ENCODE measurements at places on chromosomes 4 and X.
A peak's percentile ranks its signal among the peaks of the same experiment; 100 is the strongest.

DNA sequence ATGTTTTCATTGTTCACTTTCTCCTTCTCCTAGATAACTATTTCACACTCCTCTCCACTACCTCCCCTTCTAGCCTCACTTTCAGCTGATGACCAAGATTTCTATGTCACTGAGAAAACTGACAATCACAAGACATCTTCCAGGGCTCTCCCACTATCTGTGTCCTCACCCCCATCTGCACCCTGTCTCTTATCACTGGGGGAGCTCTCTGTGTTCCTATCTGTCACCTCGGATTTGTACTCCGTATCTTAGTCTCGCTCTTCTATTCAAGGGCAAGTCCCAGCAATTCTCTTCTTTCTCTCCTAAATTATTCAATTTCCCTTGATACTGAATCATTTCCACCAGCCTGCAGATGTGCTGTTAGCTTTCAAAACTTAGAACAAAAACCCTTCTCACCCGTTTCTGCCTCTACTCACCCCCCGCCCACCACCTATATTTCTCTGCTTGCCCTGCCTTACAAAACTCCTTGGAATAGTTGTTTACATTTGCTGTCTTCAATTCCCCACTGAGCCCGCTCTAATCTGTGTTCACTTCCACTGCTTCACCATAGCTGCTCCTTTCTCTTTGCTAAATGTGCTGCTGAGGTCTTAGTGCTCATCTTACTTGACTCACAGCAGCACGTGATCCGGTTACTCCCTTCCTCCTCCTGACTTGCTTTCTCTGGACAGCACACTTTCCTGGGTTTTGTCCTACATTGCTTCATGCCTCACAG lies 293.2 kb downstream of the UNC5C start:
- no peak for DNase-seq

GRCh38 chr4:150089732-150090131 lies 11.5 kb downstream of the DCLK2 start:
- DNase-seq: no peak

- no peak for DNase-seq
These were observed 24.3 kb upstream of the RBPJ start for GRCh38 chr4:26296514-26296913.

DNA sequence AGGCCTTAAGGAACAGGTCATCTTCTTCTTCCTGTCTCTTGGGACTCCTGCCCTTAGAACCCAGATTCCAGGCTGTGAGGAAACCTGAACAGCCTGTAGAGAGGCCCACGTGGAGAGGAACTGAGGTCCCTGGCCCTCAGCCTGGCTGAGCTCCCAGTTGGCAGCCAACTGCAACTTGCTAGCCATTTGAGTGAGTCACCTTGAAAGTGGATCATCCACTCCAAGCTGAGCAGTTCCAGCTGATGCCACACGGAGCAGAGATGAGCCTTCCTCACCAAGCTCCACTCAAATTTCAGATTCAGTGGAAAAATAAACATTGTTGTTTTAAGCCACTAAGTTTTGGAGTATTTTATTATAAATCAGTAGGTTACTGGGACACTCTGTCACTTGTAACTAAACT lies 392.5 kb downstream of the BCOR start:
- peak; percentile 82 for DNase-seq

- no peak for DNase-seq
These were observed 1.7 kb downstream of the CLCN4 start for GRCh38 chrX:10158279-10159144.

- DNase-seq: no peak
These were observed 243.8 kb downstream of the THOC2 start for GRCh38 chrX:123489011-123489410.

DNA sequence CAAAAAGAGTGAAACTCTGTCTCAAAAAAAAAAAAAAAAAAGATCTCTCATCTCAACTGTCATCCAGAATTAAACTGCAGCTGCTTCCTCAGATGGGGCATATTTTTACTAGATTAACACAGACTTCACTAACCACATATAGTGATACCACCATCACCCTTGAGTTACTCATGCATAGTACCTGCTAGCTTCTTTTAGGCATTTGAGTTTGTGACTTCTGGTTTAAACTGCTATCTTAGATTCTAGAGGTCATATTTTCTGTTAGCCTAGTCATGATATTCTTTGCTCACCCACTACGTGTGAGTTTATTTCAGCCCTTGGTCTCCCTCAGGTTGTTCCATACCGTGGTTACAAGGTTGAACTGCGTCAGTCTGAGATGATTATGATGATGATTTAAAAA lies 154.9 kb upstream of the BMP3 start:
- no peak for DNase-seq

GRCh38 chr4:8108261-8108660 lies 50.4 kb downstream of the ABLIM2 start:
- no peak for DNase-seq

DNA sequence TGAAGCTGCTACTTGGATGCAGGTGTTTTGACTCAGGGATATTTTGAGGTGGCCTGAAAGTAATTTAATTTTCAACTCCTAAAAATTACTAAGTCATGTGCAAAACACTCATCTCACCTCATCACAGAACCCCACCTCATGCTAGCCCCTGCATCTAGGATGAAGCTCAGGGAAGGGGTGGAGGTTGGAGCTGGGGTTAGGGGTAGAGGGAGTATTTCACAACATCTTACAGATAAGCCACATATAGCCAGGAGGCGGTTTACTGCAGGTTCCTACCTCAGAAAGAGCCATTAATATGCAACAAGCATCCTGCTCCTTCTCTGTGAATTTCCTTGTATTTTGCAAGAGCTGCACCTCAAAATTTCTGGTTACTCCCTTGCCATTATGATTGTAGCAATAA lies 70.5 kb upstream of the TSPAN5 start:
- no peak for DNase-seq

GRCh38 chrX:40174854-40175510 lies 77.2 kb upstream of the BCOR start:
- peak; percentile 83 for DNase-seq

DNA sequence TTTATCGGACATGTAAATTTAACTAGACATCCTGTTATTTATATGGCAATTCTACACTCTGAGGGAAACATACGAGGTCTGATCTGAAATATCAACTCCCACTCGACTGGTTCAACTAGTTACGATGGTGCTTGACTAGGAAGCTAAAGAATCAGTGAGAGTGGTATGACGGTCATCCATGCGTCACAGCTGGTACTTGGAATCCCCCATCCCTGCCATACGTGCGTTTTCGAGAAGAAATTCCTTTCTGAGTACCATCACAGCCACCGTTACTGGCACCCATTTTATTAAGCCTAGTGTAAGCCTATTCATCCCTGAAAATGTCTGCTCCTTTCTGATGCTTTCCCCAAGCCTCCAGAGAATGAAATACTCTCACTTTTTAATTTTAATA lies 695 bp upstream of the PIGA start:
- no peak for DNase-seq

DNA sequence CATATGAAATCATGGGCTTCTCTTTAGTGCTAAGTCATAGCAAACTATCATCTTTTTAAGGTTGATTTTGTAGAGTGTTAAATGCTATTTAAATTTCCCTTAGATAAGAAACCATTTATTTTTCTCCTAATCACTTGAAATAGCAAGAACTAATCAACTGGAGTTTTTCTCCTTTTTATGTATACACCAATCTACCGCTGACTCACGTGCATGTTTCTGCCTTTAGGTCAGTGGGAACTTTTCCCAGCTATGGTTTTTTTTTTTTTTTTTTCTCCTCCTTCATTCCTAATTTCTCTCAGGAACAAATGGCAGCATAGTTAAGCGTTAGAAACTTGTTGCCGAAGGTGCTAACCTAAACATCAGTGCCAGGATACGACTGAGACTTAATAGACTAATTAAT lies 176.4 kb downstream of the BMPR1B start:
- DNase-seq: no peak

GRCh38 chr4:5752376-5753184 lies 41.6 kb downstream of the EVC start:
- DNase-seq: peak; percentile 57

- no peak for DNase-seq
These were observed 93.6 kb downstream of the LIMCH1 start for GRCh38 chr4:41631523-41631922.

DNA sequence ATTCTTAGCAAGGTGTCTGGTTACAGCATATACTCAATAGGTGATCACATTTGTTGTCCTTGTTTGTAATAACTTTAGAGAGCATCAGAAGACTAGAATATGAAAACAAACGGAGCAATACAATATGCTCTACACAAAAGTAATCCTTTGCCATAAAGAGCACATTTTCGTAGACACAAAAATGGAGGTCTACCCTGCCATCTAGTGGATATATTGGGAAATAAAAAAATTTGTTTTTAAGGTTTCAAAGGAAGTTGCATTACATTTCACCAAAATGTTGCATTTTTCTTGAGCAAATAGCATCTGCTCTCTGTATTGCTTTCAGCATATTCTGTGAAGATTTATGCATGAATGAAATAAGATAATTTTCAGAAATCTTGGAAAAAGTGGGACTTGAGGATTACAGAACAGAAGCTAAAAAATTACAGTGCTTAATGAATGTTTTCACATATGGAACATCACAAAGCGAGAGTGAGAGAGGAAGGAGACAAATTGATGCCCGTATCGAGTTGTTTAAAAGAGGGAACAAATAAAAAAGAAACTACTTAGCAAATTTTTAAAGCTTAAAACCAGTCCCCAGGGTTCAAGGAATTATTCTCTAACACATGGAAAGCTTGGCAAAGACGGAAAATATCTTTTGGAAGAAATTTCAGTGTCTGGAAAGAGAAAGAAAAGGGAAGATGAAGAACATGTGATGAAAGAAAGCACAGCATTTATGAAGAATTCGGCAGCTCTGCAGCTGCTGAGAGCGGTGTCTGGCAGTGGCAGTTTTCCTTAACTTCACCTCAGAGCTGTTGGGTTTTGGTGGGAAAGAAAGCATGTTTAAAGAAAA lies 390.1 kb downstream of the ANKRD50 start:
- no peak for DNase-seq

DNA sequence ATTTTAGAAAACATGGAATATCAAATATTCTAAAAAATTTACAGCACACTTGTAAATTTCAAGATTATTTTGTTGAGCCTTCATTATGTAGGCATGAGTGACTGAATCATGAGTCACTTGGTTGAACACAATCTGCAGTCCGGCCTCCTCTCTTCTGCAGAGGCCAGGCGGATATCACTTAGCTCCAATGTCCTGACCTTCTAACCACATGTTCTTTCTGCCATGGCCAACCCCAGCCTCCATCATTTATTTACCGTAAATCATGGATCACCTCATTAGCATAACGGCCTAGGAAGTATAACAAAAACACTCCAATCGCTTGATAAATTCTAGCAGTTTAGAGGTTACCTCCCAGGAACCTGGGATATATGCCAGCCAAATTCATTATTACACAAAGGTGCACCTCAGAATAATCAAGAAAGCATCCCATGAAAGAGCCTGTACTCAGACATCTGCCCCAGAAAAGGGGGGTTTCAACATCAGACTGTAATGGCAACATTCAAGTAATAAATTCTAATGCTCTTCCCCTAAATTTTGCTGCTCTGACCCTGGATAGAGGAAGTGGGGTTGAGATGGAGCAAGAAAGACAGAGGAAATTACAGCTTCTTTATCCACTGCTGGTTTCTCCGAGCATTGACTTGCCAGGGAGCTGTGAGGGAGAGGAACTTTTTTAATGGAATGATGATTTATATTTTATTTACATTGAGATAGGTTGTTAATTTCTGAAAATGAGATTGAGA lies 2153.6 kb upstream of the AGA start:
- DNase-seq: peak; percentile 52

DNA sequence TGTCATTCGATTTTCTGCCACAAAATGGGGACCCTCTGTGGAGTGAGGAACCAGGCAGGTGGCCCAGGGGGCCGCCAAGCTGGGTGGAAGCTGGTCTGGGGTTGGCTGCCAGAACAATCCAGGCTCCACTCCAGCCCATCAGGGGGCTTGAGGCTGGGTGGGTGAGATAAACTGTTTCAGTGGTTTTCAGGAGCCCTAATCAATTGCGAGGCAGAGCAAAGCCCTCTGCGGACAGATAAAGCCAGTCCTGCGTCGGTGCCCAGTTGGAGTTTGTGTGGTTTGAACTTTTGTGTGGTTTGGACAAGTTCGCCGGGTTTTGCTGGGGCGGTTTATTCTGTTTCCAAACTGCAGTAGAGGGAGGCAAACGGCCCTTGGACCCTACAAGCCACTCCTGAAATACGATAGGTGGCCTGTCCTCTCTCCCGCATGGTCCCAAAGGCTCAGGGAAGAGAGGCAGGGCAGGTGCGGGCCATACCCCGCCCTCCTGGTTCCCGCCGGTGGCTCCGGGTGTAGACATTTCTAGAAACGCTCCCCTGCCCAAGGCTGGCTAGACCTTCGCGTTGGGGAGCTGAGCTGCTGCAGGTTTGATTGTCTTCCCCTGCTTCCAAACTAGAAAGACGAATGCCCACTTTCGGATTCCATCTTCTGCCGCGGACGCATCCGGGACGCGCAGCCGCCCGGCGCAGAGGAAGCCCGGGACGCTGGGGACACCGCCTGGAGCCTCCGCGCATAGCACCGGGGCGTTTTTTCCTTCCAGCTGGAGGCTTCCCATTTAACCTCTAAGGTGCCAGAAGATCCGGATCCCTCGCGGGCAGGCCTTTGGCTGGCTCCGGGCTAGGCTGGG lies 169.0 kb upstream of the BCOR start:
- DNase-seq: peak; percentile 82
